ENCODE measurements at places on chromosomes 16 and 17. TPM values are rescaled to one million over a fixed set of nuclear protein-coding genes. Genes with fewer than 3 reads are reported as not detected.

NOTUM gene
- under 0.01 TPM for total RNA-seq

ADAD2 gene
- not detected for total RNA-seq

DNA sequence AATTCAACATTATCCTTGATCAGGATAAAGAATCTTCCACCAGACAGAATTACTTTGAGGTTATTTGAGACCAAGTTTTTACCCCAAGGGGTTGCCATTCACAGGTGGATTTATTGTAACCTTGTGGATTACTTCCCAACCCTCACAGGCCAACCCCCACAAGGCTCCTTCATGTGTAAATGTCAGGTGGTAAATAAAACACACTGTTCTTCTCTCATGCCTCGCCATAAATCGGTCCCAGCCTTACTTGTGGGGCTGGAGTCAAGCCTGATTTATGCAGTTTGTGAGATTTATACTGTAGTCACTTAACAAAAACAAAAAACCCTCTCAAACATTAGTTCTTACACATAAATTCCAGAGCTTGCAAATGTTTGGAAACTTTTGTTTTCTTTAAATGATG, 98.6 kb upstream of the IRX3 start:
- no peak for DNase-seq

- DNase-seq: no peak
Observed at GRCh38 chr16:2449118-2449517, 10.8 kb upstream of the TEDC2 start.

DNA sequence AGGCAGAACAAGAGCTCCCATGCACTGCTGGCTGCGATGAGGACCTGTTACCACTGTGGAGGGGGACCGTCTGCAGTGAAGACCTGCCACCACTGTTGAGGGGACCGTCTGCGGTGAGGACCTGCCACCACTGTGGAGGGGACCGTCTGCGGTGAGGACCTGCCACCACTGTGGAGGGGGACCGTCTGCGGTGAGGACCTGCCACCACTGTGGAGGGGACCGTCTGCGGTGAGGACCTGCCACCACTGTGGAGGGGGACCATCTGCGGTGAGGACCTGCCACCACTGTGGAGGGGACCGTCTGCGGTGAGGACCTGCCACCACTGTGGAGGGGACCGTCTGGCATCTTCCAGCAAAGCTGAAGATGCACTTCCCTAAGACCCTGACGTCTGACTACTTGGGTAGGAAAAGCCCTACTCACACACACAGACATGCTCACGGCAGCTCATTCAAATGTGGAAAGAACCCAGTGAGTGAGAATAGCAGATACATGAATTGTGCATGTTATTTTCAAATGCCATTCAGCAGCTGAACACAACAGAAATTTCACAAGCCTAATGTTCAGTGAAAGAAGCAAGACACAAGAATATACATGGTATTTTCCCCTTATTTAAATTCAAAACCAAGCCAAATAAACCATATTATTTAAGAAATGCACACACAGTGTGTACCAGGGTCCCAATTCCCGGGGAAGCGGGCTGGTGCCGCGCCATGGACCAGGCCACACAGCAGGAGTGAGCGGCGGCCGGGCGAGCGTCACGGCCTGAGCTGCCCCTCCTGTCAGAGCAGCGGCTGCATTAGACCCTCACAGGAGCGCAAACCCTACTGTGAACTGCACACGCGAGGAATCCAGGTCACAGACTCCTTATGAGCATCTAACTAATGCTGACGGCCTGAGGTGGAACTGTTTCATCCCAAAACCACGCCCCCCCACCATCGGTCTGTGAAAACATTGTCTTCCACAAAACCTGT, 64.2 kb upstream of the METRNL start:
- DNase-seq: no peak

- peak; percentile 39 for DNase-seq
Observed at GRCh38 chr16:12573730-12574383, 229.8 kb downstream of the CPPED1 start.

DNA sequence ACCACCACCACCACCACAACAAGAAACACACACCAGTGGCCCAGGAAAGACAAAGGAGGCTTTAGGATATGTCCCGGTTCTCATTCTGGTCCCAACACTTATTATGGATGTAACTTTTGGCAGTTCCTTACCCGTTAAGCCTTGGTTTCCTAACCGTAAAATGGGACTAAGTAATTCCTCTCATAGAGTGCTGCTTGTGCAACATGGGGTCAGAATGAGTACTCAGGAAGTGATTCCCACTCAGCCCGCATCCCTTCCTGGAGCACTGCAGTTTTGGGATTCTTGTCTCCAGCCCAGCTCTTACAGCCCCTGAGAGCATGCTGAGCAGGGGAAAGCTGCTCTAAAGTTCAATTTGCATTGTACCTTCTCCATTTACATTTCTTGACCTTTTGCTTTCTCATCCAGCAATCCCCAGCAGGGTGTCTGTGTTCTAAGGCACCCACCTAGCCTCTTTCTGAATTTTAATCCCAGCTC, 262.6 kb downstream of the PRKCA start:
- DNase-seq: no peak

SLFN12L gene
- 0.41 TPM for total RNA-seq

DNAH9 gene
- total RNA-seq: 0.82 TPM

DNA sequence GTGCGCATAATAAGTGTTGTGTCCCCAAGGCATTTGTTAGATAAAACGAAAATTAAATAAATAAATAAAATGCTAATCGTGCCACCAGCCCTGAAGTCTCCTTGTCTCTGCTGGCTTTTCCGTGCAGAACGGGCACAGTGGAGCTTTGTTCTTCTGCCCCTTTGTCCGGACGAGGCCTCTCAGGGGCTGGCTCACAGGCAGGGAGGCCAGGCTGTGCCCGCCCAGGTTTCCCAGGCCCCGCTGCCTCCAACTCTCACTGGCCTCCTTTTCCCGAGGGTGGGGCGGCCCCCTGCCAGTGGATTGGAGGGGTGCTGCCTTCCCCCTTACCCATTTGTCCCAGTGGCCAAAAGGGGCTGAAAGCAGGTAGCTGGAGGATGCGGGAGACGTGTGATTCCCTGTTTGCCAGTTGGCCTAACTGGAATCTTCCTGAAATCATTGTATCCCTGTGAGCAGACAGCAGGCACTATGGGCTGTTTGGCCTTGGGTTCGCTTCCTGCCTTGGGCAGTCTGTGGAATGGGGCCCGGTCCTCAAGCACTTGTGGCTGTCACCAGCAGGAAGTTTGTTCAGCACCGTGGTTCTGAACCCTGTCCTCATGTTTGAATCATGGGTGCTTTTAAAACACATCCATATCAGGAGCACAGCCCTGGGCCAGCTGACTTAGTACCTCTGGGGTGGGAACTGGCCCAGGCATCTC, 64.4 kb downstream of the KSR1 start:
- peak; percentile 59 for DNase-seq

MYL11 gene
- not detected for total RNA-seq

DNA sequence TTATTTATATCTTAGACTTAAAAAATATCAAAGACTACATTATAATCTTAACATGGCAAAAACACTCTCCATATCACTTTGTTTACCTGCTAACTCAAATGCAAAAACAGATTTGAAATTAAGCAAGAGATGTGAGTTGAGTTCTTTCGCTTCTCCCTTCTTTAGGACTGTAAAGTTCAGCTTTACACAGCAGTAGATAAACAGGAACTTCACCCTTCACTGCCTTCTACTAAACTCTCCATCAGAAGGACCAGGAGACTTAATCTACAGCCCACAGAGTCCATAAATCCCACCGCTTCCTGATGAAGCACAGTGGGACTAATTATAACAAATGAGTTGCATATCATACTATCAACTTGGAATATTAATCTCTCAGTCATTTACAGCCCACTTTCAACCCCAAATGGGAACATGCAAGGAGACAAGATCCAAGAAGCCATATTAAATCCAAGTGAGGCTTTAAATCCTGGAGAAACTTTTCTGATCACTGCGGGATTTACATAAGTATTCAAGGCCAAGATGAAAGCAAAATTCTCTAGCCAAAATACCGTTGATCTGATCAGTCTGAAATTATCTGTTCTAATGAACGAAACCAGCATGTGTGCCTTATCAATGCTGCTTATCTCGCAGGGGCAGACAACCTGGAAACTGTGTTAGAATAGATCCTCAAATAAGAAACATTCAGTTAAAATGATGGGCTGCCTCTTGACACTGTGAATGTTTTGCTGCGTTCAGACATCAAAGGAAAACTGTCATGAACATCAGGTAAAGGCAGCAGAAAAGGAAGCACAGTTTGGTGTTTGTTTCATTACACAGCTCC, 1.6 kb downstream of the AMFR start:
- peak; percentile 31 for DNase-seq

DNA sequence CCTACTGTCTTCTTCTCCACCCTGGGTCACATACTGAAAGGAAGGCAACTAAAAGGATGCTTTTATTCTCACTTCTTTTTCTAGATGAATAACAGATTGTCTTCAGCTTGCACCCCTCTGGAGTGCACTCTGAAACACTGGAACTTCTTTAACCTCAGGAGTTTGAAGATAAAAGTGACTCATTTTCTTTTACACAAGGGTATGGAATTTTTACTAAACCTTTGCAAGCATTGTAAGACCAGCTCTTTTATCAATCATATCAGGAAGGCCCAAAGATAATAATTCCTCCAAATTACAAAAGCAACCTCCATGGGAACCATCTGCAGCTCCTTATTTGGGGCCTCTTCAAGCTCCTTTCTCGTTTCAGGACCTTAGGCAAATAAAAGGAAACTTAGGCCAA, 193.5 kb upstream of the KIF2B start:
- DNase-seq: no peak

GRCh38 chr16:11205065-11205699, 50.8 kb downstream of the SOCS1 start:
- DNase-seq: no peak

RNF222 gene
- not detected for total RNA-seq

- DNase-seq: no peak
Observed at GRCh38 chr17:1060991-1061390, 64.1 kb downstream of the TIMM22 start.

GRCh38 chr16:58442547-58442946, 50.3 kb downstream of the GINS3 start:
- no peak for DNase-seq

- no peak for DNase-seq
Observed at GRCh38 chr17:14791221-14791620, 473.9 kb downstream of the PMP22 start.

- no peak for DNase-seq
Observed at GRCh38 chr16:88102597-88102996, 151.4 kb downstream of the BANP start.

- no peak for DNase-seq
Observed at GRCh38 chr16:1715220-1715619, 9.2 kb downstream of the MAPK8IP3 start.

CTRB1 gene
- total RNA-seq: not detected

TLE7 gene
- total RNA-seq: not detected

DNA sequence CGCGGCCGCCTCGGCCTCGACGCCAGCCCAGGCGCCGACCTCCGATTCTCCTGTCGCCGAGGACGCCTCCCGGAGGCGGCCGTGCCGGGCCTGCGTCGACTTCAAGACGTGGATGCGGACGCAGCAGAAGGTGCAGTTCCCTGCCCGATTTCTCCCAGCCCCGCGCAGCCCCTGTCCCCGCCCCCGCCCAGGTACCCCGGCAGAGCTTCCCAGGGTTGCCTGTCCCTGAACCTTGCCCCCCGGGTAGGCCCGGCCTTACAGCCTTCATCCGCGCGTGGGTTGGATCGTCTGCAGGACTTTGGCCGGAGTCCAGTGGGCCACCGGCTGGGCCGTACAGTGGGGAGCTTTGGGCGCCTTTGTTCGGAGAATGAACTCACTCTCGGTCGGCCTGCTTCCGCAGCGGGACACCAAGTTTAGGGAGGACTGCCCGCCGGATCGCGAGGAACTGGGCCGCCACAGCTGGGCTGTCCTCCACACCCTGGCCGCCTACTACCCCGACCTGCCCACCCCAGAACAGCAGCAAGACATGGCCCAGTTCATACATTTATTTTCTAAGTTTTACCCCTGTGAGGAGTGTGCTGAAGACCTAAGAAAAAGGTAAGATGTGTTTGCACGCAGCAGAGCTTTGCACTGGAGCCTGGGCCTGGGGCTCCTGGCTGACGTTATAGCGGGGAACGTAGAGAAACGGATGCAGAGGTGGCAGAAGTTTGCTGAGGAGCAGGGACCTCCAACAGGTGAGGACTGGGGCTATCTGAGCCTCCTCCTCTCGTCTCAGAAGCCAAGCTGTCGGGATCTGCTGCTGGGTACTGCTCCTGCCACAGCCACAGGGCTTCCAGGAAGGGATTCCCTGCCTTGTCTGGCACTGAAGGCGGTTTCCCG, 593 bp downstream of the GFER start:
- DNase-seq: no peak

GRCh38 chr17:356671-357434, 4.2 kb upstream of the RPH3AL start:
- DNase-seq: no peak

SARM1 gene
- 18.3 TPM for total RNA-seq

RPRML gene
- total RNA-seq: 2.0 TPM

DNA sequence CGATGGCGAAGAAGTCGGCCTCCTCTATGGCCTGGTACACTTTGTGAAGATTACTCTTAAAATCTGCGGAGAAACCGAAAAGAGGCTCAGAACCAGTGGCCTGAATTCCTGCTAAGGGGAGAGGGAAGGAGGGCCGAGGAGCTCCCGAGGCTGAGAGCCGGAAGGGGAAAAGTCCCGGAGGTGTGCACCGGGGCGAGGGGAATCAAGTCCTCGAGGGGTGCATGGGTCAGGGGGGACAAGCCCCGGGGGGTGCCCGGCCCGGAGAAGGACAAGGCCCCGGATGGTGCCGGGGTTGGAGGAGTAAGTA, 495 bp downstream of the PARN start:
- DNase-seq: no peak

DNA sequence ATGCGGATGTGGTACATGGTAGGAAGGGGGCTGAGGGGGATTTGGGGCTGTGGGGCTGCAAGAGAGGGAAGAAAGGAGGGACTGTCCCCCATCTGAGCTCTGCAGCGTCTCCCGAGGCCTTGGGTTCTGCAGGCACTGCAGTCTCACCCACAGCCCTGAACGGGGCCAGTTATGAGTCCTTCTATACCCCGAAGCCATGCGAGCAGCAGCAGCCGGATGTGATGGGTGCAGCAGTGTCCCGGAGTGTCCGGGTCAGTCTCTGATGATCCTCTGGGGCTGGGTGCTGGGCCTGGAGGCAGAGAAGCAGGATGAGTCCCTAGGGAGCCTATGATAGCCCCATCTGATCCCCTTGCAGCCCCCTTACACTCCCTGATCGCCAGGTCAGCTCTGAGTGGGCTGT, 41.5 kb downstream of the CPNE2 start:
- DNase-seq: no peak

DNA sequence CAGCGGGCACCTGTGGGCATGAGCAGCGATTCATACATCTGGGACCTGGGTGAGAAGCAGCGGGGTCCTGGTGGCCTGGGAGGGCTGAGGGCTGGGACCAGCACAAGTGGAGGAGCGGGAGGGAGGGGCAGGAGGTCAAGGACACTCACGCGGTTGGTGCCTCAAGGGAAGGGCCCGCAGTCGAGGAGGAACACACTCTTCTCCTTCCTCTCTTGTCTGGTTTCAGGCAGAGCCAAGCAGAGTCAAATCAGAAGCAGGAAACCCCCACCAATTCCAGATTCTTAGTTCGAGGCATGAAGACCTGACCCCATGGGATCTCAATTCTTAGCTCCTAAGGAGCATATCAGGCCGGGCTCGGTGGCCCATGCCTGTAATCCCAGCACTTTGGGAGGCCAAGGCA, 15.7 kb downstream of the DNAI2 start:
- DNase-seq: no peak

CUEDC1 gene
- 6.5 TPM for total RNA-seq

KRTAP9-4 gene
- total RNA-seq: not detected
